Stimulated activated CD4-positive, alpha-beta T cell treated with anti-CD3 and anti-CD28 coated beads, Interleukin-1b, Interleukin-23, amount 100 ng/mL, for 4 hours (primary cell): ENCODE measurements at places on chromosomes 7 and 10.

DNA sequence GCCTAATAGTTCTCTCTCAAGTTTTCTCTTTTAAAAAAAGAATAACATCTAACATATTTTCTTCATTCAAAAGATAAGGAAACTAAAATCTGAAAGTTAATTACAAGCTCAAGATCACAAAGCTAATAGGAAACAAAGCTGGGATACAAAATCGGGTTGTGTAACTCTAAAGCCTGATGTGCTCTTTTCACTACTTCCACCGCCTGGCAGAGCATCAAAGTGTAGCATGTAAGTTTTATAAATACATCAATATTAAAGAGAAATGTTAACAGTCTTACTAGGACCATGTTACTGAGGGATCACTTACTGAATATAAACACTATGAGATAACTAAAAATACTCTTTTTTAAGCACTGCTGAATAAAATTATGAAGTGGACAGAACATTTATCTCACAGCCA lies 97.2 kb downstream of the KMT2C start:
- no peak for DNase-seq

GRCh38 chr10:5046410-5046809 lies 42.8 kb upstream of the AKR1C2 start:
- DNase-seq: no peak

DNA sequence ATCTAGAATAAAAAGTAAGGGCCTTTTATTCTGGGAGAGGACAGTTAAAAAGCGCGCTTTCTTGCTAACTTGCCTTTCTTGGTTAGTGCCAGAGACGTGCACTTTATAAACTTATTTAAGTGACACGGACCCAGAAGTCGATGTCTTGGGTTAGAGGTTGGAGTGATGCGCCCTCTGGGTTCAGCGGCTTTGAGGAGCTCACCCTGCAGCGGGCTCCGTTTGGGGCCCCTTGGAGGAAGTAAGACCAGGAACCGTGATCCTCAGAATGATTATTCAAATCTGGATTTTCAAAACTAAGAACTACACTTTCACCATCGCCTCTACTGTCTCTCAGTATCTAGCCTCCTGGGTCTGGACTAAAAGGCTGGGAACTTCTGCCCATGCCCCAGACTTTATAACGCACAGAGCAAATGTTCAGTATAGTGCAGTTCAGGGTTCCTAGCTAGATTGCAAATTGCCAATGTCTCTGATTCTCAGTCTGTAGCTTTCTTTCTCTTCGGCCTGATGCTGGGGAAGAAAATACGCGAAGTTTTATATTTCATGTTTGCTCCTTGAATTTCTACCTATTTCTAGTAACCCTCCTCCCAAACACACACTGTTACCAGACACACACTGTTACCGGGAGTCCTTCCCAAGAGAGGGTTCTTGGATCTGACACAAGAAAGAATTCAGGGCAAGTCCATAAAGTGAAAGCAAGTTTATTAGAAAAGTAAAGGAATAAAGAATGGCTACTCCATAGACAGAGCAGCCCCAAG lies 18.6 kb upstream of the SMO start:
- DNase-seq: no peak

DNA sequence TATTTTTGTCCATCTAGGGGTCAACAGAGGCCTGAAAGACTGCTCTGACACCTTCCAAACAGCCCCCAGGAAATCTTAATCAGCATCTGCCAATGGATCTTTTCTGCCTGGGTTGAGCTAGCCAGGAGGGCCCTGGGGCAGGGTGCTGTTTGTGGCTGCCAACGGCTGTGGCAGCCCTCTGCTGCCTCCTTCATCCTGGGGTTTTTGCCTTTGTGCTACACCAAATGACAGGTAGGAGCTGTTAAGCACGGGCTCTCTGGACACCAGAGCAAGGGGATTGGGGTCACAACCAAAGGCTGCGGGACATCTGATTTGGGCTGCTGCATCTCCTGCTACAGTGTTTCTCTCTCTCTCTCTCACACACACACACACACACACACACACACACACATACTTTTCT lies 2.0 kb upstream of the KIAA1217 start:
- DNase-seq: no peak

DNA sequence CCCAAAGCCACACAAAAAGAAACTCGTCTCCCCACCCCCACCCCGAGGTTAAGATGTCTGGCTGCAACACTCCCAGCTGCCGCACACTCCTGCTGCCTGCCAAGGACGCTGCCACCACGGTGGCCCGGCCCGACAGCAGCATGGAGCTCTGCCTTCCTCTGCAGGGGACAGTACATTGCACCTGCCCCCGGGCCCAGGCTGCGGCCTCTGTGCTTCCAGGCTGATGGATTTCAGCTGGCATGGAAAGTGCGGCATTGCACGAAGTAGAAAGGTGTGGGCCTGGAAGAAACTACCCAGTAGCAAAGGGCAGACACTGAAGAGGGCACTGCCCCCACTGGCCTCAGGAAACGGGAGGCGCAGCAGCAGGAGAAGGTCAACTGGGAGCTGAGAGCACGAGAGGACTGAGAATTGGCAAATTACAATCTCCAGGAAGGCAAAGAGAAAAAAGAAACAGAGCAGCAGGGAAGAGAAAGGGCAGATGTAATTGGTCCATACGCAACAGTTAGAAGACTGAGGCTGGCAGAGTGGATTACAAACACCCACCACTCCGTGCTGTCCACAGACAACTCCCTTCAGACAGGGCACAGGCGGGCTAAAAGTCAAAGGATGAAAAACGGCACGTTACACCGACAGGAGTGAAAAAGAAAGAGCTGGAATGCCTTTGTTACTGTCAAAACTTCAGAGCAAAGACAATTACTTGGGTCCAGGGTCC lies 117.1 kb upstream of the DIP2C start:
- no peak for DNase-seq

DNA sequence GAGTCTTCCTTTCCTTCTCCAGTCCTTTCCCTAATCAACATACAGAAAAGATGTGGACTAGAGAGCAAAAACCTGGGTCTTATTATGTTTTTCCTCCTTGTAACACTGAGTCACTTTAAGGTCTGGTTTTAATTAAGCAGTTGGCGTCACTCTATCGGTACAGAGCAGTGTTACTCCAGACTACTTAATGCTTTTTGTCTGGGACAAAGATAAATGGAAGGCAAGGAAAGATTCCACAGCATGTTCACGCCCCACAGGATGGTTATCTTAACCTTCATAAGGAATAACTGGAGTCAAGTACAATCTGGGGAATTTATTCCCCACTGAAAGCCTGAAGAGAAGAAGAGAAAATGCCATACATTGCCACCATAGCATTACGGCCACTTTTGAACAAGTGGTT lies 145.7 kb downstream of the ELAPOR2 start:
- no peak for DNase-seq
